ENCODE measurements at places on chromosomes 11 and 22.
A peak's percentile ranks its signal among the peaks of the same experiment; 100 is the strongest.

- no peak for DNase-seq
These were observed 124.4 kb upstream of the RAG2 start for GRCh38 chr11:36722421-36722820.

- DNase-seq = no peak
These were observed 5.9 kb downstream of the SERPIND1 start for GRCh38 chr22:20779818-20780158.

DNA sequence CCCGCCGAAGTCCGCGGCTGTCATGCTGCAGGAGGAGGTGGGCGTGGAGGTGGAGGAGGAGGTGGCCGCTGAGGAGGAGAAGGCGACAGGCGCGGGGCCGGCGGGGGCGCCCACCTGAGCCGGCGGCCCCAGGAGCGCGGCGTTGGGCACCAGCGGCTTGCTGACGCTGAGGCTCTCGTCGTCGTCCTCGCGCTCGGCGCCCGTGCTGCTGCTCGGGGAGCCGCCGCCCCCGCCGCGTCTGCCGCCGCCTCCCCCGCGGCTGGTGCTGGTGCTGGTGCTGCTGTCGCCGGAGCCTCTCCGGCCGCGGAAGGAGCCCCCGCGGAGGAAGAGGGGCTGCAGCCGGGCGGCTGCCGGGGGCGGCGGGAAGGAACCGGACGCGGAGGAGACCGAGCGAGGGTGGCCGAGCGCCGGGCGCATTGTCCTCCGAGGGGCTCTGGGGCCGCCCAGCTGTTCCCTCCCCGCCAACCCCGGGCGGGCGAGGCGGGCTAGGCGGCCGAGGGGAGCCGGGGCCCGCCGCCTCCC is 388 bp downstream of the TMEM121B start:
- DNase-seq = no peak

- DNase-seq = no peak
These were observed 30.3 kb downstream of the PDE3B start for GRCh38 chr11:14673824-14674405.

DNA sequence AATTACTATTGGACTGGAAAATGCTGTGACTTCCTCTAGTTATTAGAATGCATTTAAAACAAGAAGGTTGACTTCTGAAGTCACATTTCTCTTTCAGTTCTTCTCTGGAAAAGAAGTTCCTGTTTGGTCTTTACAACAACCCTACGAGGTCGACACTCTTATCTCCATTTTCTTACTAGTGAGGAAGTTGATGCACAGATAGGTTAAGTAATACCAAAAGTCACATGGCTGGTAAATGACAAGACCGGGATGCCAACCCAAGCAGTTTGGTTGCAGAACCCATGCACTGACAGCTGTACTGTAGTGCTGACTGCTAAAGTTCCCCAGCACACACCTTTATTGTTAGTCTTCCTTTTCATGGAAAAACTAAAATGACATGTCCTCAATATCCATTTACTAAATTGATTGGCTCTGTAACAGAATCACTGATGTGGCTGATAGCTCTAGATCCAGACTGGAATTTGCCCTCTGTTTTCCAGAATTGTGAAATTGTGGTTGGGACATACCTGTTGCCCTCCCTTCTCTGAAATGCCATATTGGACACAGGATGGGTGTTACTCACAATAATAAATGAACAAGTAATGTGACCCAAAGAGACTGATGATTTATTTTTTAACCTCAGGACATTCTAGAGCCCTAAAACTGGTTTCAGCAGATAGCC is 9.4 kb upstream of the TECTA start:
- DNase-seq = no peak

GRCh38 chr22:47158457-47158856 is 396.0 kb downstream of the TBC1D22A start:
- no peak for DNase-seq

DNA sequence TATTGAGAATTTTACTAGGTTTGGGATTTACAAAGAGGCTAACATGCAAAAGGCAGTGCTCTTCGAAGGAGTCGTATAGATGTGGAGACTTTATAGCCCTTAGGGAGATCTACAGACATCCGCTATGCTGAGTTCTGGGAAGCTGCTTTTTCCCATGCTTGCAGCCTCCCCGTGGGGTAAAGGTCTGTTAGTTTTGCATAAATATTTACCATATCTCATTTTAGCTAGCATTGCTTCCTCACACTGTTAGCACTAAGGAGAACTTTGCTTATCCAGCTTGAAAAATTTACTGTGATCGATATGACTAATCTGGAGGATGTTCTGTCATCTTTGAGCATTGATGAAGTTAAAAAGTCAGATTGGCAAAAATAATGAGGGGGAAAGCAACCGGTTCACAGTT is 18.6 kb downstream of the ARHGEF12 start:
- no peak for DNase-seq

DNA sequence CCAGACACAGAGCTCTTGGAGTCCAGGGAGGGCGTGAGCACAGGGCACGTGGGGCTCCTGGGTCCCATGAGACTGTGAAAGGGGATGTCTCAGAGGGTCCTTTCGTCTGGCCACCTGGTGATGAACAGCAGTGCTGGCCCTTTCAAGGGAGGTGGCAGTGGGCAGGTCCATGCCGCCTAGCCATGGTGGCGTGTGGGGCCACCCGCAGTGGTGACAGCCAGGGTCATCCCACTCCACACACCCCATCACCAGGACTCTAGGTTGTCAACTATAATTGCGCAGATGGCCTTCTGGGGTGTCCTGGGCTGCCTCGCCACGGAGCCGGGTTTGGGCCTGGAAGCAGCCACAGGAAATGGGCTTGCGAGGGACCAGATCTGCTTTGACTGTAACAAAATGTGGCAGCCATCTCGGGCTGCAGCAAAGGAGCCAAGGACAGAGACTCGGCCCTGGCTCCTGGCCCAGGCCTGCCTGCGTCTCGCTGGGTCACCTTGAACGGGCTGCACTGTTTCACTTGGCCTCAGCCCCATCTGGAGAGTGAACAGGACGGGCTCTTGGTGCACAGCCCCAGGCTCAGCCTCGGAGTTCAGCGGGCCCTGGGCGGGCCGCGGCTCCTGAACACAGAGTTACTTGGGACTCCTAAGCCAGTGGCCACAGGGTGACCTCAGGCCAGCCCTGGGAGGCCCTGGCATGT is 1350.5 kb downstream of the BRD1 start:
- no peak for DNase-seq

GRCh38 chr22:35868938-35869337 is 151.3 kb downstream of the APOL5 start:
- DNase-seq = no peak

GRCh38 chr11:59615637-59616395 is at the start of gene OSBP:
OSBP (minus strand) TSS chr11:59615774; CDS start chr11:59615664, 110 bp downstream.
- peak; percentile 95 for DNase-seq

DNA sequence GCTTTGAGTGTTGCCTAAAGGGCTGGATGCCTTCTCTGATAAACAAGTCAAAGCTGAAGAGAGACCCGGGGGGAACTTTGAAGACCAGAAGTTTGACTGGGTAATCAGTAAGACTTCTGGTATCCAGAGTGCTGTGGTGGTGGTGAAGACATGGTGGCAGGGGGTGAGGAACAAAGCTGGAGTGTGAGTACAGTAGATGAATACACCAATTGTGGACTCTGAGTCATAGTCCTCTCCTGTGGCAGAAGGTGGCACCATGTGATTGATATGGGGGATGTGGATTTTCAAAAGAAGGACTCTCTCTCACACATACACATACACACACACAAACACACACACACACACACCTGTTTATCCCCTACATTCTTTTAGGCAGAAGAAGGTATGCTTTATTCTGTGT is 12.3 kb downstream of the MS4A6A start:
- no peak for DNase-seq

DNA sequence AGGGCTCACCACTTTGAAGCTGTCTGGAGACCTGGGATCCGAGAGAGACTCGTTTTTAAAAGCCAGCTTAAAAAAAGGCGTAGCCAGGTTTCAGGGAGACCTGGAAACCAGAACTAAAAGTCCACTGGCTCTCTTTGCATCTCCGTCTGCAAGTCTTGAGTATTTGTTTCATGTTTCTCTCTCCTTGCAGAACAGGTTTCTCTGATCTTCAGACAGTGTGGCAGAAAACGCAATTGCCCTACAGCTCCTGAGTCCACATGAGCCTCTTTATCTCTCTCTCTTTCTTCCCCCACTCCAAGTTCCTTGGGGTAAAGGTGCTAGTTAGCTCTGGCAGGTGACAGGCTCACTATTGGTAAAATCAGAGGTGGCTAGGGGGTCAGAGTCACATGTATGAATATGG is 67.0 kb upstream of the AMPD3 start:
- no peak for DNase-seq

- DNase-seq = no peak
These were observed 32.0 kb downstream of the PDE2A start for GRCh38 chr11:72642043-72642883.

DNA sequence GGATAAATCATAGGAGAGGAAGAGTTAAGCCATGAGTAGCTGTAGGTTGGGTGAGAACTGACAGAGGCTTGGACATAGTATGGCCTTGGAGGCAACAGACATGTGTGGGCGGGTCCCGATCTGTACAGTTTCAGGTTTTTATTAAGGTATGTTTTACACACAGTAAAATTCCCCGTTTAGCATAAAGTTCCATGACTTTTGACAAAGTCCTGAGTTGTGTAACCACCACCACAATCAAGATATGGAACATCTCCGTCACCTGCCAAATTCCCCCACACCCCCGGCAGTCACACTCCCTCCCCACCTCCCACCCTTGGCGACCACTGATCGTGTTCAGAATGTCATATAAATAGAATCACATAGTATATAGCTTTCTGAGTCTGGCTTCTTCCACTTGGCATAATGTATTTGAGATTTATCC is 68.1 kb downstream of the GRIK4 start:
- no peak for DNase-seq

- DNase-seq = no peak
These were observed 219.7 kb downstream of the CEP164 start for GRCh38 chr11:117547195-117547850.

- no peak for DNase-seq
These were observed 2.4 kb upstream of the THRSP start for GRCh38 chr11:78061088-78061920.

- no peak for DNase-seq
These were observed 588 bp downstream of the TSPAN32 start for GRCh38 chr11:2302306-2302895.

All from stimulated activated CD8-positive, alpha-beta memory T cell treated with anti-CD3 and anti-CD28 coated beads, Interleukin-15, amount 100 ng/mL, for 1 hour (primary cell).